ENCODE measurements at places on chromosomes 16 and 17.

DNA sequence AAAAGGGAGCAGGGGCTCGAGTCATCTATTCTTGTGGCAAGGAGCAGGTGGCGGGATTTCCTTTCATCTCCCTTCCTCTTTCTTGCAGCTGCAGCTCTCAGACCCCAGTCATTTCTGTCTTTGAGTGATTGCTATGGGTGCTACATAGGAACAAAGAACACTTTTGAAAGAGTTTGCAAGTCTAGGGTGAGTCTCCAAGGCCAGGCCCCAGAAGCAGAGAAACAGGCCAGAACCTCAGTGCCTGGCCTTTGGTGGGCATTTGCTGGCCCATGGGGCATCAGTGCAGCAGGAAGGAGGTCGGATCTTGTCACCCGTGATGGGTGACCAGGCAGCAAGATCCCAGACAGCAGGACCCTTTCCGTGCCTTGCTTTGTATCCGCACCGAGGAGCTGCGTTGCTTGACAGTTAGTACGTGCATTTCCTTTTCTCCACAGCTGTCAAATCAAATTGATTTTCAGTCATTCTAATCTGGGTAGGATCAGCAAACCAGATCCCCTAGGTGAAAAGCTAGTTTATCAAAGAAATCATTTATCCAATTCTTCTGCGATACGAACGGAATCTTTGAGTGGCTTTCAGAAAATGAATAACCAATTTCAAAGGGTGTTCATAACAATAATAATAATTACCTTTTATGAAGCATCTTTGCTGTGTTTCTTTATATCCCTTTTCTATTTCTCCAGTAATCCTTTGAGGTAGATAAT lies 244.6 kb upstream of the MAF start:
- DNase-seq, result no peak

GRCh38 chr16:66275775-66276428 lies 90.6 kb upstream of the CDH5 start:
- peak; percentile 88 for DNase-seq

GRCh38 chr16:67551091-67551490 lies 11.2 kb upstream of the CTCF start:
- DNase-seq, result no peak

DNA sequence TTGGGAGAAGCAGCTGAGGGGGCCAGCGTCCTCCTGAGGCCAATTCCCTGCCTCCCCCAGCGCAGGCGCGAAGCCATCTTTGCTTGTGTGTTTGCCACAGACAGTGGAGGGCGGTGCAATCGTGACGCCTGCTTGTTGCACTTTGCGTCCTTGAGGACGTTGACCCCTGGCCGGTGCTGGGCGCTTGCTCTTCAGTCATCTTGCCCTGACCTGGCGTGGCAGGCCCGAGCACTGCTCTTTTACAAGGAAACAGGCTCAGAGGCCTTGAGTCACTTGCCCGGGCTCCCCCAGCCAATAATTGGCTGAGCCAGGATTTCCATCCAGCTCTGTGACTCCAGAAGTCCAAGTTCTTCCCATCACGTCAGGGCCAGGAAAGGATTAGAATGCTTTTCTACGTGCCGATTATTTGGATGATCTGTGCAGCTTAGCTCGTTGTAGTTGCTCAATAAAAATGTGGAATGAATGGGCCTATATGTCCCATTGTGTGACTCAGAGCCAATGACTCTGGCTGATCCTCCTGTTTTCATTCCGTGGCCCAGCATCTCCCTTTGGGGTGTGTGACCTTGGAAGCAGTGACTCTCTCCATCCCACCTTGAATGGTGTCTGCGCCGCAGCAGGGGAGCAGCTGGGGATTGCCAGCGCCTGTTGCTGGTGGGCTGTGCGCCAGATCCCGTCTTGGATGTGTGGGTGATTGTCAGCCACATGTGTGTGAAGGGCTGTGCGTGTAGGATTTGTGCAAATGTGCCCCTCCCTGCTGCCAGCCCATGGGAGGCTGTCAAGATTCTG lies 214.1 kb downstream of the SEC14L1 start:
- DNase-seq, result peak; percentile 84

- no peak for DNase-seq
Observed at GRCh38 chr17:63996430-63997182, 1.5 kb upstream of the PRR29 start.

GRCh38 chr17:57554826-57555635 lies 190.1 kb downstream of the CCDC182 start:
- DNase-seq, result peak; percentile 57

- no peak for DNase-seq
Observed at GRCh38 chr17:67420994-67421393, 43.9 kb downstream of the PITPNC1 start.

DNA sequence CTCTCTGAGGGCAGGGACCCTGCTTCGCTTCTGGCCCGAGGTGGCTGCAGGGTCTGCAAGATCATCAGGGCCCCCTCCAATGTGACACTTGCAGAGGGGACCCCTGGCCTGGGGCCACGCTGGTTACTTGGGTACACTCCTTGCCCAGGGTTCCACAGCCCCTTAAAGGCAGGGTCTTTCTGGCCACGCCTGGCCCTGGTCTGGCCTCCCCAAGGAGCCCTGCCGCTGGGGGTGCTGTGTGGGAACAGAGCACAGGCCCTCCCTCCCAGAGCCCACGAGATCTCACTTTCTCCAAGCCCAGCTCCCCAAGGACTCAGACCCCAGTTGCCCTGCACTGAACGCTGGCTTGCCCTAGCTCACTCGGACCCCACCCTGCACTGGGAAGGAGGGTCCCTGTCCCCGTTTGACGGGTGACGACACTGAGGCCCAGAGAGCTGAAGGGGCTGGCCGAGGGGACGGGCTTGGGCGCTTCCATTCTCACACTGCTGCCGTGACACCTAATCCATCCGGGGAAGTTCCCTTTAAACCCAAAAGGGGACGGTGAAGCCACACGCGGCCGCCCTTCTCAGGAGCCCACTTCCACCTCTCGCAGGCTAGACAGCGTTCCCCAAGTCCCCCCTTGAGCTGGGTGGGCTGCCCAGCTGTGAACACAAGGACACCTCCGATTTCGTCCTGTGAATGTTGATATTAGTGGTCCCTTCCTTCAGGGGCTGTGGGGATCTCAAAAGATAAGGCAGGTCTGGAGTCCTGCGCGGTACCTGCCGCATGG lies 26.9 kb upstream of the OSGIN1 start:
- DNase-seq, result no peak

- DNase-seq, result no peak
Observed at GRCh38 chr17:3974138-3974687, 10.0 kb upstream of the ATP2A3 start.

GRCh38 chr16:27678955-27679354 lies 129.0 kb downstream of the KATNIP start:
- DNase-seq, result no peak

DNA sequence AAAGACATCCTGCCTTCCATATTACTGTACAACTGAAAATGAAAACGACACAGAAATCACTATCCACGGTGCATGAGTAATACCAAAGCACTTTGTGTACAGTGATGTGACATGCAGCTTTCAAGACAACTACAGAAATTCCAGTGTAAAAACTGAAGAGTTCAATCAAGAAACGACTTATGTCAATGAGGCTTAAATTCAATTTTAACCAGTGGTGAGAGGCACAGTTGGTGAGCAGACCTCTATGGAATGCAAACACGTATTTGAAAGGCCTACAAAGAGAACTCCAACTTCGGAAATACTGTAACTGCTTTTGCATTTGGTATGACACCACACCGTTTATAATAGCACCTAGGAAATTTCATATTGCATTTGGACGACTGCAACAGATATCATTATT lies 87.6 kb downstream of the USP31 start:
- DNase-seq, result peak; percentile 32

DNA sequence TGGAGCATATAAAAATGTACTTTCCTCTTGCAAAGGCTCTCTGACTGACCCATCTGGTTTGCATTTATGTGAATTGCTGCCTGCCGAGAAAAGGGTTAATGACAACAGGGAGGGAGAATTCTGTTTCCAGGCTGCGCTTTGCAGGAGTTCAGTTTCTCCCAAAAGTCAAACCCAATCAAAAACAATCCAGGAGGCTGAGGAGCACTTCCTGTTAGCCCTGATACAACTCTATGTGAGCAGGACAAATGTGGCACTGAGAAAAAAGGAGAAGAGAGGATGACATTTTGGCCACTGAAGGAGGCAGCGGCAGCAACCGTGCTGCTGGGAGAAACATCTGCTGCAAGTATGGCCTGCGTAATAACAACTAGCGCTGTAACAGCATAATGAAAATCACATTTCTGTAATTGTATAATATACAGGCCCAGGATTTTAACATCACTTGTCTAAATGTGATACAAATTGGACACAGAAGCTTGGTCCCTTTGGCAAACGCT lies 26.8 kb upstream of the ELAC2 start:
- no peak for DNase-seq

GRCh38 chr17:57739402-57740234 lies 5.5 kb downstream of the CCDC182 start:
- DNase-seq, result peak; percentile 31

GRCh38 chr17:69232650-69233049 lies 4.0 kb upstream of the ABCA10 start:
- DNase-seq, result no peak

GRCh38 chr16:19463468-19464315 lies 46.0 kb downstream of the TMC5 start:
- DNase-seq, result no peak

GRCh38 chr17:74391771-74392170 lies 24.5 kb downstream of the GPR142 start:
- no peak for DNase-seq

DNA sequence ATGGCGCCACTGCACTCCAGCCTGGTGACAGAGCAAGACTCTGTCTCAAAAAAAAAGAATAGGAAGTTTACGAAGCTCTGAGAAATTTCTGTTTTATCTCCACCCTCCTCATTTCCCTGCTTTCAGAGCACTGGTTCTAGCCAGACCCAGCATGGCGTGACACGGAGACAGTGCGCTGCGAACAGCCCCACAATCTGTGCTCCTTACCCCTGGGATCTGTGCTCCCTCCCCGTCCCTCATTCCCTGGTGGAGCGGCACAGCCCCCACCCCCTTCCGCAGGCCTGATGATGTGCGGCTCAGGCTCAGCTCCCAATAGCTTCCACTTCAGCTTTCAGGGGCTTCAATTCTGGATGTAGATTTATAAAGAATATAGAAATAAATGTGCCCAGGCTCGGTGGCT lies 56.1 kb upstream of the ENDOV start:
- DNase-seq, result no peak

DNA sequence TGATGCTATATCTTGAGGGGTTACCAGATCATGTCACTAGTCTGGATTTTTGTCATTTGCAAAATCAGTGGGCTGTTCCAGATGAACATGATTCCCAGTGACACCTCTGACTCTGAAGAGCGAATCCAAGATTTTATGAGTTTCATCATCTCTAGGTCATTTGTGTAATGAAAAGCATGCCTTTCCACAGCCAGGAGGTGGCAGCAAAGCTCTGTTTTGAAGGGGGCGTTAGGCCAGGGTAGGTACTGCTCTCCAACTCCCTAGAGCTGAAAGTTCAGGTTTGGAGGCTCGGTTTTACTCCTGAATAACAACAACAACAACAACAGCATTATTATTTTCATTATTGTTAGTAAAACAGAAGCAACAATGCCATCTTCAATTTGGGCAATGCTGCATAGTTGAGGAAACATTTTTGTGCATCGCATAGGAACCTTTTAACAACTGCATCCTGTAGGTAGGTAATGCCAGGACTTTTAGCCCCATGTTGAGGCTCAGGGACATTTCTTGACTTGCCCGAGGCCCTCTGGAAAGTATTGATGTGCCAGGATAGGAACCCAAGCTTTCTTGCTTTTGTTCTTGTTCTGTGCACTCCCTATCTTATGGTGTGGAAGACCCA lies 77.0 kb downstream of the MYH13 start:
- DNase-seq, result peak; percentile 50

DNA sequence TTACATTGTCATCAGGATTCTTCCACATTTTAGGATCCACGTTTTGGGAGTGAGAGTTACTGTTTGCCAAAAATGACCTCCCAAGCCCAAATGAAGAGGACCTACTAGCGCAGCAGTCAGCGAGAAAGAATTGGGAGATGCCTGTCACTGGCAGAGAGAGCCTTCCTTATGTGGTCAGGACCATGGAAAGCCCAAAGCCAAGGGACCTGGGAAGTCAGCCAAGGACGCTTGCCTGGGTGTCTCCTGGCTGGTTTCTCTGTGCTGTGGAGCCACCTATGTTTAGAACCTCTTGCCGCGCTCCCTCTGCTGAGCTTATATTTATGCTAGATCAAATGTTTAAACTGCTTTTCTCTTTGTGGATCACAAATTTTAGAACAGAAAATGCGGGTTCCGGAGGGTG lies 24.9 kb upstream of the RHBDL3 start:
- peak; percentile 43 for DNase-seq

DNA sequence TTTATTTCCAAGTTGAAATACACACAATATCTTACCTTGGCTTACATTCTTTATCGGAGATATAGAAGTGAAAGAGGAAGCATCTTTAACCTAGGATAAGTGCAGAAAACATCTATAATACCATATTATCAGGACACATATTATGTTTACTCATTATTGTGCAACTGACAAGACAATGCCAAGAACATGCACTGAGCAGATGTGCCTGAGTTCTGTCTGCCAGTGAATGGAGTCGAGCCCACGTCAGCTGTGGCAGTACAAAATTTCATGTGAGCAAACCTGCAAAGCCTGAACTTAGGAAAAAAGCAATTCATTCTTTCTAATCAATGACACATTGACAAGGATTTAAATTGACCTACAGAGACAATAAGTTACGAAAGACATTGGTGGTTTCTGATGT lies 154.4 kb downstream of the AXIN2 start:
- DNase-seq, result peak; percentile 13

DNA sequence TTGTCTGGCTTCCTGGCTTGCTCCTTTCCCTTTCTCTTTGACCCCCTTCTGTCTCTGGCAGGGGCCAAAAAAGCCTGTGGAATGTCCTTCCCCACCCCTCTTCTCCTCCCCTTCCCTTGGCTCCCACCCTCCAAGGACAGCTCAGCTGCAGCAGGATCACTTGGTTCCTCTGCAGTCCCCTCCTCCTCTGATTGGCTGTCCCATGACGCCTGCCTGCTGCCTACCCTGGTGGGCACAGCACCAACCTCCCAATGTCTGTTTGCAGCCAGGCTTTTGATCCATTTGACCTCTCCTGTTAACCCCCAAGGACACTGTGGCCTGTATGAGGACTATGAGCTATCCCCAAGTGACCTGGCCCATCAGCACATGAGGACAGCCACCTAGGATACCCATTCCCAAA lies 14.8 kb upstream of the MTMR4 start:
- no peak for DNase-seq

DNA sequence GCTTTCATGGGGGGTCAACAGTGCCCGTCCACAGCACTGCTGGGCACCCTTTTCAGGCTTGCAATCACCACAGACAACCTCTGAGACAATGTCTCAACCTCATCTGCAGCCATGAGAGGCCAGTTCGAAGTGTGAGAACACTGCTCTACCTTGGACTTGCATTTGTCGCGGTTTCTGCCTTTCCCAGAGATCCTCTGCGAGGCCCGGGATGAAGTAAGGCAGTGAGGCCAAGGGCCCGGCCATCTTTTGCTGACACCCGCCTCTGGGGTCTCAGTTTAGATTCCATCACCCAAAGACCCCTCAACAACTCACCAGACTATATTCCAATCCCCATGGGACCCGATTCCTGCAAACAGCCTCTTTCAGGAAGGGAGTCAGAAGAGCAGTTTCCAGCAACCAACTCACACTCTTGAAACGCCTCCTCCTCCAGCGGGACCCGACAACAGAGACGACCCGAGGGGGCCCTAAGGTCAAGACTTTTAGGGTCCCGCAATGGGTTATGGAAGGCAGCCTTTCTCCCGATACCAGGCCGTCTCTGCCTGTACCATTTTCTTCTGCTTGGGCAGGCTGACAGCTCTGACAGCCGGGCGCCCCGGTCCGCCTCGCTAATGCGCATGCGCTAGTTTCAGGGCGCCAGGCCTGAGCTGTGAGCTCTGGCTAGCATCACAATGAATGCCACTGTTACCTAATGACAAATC lies 576.0 kb downstream of the KCNJ18 start:
- no peak for DNase-seq

Measured in choroid plexus epithelial cell (primary cell).